ENCODE measurements at places on chromosomes 5 and 9. TPM values are rescaled to one million over a fixed set of nuclear protein-coding genes. Genes with fewer than 3 reads are reported as not detected.

DNA sequence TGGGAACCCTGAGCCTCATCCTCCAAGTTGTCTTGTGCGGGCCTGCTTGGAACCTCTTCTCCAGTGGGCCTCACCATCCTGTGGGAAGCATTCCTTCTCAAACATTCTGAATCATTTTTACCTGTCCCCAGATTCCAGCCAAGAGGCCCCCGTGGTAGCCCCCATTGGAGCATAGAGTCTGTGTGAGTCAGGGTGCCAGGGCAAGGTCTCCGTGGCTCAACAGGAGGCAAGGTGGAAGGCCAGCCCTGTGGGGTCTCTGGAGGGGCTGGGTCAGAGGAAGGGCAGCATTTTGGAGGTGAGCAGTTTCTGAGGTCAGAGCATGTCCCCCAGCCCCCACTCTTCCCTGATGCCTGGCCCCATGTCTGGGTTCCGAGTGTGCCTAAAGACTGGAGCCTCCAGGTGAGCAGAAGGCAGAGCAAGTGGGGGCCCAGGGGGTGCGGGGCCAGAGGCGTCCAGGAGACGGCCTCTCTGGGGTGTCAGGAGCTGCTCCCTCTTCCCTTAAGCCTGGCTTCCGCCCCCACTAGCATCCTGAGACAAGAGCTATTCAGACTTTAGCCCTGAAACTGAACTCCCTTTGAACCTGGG lies 2.1 kb downstream of the CACNA1B start:
- no peak for DNase-seq

GRCh38 chr9:112898872-112899311 lies 8.2 kb upstream of the SLC46A2 start:
- DNase-seq: no peak

- no peak for DNase-seq
Measured at GRCh38 chr5:6261668-6262067, 116.7 kb downstream of the MED10 start.

DNA sequence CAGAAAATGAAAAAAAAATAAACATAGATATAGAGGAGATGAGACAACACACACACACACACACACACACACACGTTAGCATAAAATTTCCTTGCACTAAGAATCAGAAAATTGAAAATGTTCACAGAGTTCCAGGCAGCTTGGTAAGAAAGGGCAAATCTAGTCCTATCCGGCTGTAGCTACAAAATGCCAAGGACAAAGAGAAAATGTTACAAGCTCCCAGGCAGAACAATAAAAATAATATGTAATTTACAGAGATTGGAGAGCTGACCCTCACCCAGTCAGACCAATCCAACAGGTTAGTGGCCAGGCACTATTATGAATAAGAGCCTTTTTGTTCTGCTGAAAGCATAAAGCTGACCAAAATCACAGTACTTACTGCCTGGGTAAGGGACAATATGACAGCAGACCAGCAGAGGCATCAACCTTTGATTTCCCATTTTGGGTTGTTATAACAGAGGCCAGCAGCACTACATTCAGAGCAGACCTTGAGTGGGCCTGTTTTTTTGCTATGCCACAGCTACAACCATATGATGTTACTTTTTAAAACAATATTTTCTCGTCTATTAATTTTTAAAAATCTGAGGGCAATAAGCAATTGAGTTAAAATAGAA lies 892.6 kb downstream of the TAF11L14 start:
- no peak for DNase-seq

DNA sequence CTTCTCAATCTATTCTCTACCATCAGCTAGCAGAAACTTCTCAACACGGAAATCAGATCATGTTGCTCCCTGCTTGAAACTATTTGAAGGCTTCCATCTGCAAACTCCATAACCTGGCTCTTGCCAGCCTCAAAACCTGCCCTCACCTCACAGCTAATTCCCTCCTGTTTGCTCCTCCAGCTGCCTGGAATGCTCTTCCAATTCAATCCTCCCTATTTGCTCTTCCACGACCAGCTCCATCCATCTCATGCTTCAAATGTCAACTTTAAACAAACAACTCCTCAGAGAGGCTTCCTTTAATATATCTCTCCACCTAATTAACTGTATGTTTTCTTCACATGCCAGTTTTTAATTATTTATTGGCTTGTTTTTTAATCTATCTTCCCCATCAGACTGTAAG lies 1.5 kb downstream of the PLAA start:
- no peak for DNase-seq

DNA sequence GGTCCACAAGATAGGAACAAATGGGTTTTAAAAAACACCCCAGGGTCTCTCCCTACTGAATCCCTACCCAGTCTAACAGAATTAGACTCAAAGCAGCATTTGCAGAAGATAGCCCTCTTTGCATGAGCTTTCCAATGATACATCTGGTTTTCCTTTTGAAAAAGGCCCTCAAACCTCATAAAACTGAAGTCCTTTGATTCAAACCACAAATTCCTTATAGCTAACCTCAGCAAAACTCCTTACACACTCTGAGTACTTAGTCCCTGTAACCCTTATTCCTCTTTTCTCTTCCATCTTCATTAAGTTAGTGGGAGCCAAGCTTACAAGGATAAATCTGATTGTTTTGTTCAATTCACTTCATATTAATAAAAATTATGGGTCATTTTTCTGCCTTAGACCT lies 90.5 kb upstream of the TNC start:
- DNase-seq: no peak

DNA sequence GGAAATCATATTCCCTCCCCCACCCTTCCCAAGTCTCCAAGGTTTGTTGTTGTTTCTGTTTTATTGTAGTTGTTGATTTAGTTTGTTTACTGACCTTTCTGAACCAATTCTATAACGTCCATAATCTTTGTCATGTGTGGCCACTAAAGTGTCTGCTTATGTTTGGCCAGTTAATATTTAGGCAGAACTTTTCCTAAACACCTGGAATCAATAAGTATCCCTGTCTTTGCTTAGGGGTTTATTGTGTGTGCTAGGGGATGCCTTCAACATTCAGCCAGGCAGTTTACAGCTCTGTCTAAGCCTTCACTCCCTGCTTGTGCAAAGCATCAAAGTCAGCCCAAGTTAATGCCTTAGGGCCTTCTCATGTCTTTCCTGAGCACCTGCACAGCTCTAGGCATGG lies 16.9 kb upstream of the LECT2 start:
- DNase-seq: no peak

- no peak for DNase-seq
Measured at GRCh38 chr5:136420168-136420898, 55.0 kb upstream of the TRPC7 start.

GRCh38 chr5:9394221-9394620 lies 151.7 kb downstream of the SEMA5A start:
- DNase-seq: no peak

DNA sequence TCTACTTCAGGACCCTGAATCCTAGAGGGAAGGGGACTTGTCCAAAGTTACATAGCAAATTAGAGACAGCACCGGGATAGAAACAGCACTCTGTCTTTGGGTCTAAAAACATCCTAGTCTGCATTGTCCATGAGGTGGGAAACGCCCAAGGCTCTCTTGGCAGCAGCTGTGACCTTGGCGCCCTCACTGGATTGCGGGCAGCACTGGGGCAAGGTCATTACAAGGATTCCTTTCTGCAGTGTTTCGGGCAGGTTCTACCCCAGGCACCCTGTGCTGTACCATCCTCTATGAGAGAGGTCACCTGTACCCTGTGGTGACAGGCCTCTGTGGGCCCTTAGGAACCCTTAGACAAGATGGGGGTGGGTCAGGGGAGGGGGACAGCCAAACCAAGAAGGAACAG lies 8.6 kb downstream of the CD74 start:
- DNase-seq: no peak

DNA sequence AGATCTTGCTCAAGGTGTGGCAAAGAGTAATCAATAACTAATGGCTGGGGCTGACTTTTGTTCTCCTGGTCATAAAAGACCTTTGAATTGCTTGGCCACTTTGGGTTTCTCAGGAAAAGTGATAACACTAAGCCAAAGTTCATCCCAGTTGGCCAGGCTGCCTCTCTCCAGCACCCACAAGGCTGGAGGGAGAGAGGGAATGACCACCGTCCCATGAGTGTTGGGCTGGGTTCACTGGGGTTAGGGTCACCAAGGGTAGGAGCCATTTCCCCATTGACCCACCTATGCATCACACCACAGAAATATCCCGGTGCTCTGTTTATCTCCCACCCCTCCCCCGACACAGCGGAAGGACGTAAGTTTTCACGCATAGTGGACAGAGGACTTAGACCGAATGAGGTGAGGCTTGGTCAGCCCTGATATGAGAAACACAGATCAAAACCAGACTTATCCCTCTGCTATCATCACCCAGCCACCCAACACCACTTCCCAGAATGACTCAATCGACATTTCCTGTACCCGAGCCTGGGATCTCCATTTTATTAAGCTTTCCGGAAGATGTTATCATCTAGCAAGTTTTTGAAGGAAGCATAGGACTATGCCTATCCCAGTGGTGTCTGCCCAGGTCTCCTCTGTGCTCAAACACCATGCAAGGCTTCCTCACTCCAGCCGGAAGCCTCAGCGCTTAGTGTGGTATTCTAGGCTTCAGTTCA lies 27.0 kb upstream of the PPARGC1B start:
- no peak for DNase-seq

GRCh38 chr5:89520771-89521170 lies 637.8 kb upstream of the MEF2C start:
- no peak for DNase-seq

- DNase-seq: no peak
Measured at GRCh38 chr9:37030611-37030939, 3.5 kb downstream of the PAX5 start.

- DNase-seq: no peak
Measured at GRCh38 chr5:151002681-151003502, 17.5 kb upstream of the GPX3 start.

DNA sequence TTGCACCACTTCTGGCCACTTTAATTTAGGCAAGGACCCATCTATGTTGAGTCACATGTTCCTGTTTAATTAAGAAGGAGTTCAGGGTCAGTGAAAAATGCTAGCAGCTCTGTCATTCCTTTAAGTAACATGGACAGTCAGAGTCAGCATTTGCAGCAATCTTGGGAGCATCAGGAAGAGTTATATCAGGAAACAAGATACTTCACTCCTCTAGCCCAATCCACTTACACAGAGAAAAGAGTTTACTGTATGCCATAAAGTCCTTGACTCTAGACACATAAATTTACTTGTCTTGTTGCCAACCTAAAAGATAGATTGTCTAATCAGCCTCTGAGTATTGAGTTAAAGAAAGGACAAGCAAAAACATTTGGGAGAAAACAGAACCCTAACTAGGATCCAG lies 266.7 kb downstream of the PJA2 start:
- DNase-seq: no peak

DNA sequence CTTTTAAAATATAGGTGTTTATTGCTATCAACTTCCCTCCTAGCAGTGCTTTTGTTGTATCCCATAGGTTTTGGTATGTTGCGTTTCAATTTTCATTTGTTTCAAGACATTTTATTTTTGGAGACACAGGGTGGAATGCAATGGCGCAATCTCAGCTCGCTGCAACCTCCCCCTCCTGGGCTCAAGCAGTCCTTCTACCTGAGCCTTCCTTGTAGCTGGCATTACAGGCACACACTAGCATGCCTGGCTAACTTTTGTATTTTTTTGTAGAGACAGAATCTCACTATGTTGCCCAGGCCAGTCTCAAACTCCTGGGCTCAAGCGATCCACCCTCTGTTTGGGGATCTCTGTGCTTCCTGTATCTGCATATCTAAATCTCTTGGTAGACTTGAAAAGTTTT lies 35.4 kb upstream of the CCDC180 start:
- DNase-seq: no peak

GRCh38 chr5:83426855-83427254 lies 44.7 kb upstream of the VCAN start:
- no peak for DNase-seq

GRCh38 chr5:148897842-148898241 lies 71.4 kb downstream of the ADRB2 start:
- no peak for DNase-seq

- no peak for DNase-seq
Measured at GRCh38 chr9:131318231-131319085, 28.9 kb downstream of the PLPP7 start.

DNA sequence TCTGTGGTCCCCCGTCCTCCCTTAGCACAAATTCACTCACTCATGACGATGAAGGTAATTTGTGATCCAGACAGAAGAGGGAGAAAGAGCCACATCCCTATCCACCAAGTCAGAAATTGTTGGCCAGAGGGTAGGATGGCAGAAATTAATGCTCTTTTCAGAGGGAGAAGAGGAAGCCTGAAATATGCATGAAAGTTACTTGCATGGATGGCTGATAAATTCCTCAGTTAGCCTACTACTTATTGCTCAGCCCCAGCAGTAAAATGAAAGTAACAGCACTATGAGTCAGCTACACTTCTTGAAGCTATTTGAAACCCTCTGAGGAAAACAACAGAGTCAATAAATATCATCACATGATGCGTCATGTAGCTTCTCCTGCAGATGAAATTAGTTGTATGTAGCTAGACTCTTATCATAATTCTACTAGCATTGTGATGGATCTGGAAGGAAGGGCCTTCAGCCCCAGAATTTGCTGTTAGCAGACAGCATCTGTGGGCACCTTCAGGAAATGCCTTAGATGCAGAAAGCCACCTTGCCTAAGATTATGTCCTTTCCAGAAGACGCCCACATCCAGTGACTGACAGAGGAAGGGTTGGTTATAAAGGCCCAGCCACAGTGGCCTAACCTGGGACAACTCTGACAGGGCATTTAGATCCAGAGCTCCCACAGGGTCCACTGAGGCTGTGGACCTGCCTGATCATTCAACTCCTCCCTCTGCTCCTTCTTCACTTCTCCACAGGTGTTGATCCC lies 81.2 kb upstream of the CCDC112 start:
- no peak for DNase-seq

GRCh38 chr5:57113481-57113880 lies 60.4 kb upstream of the GPBP1 start:
- no peak for DNase-seq

DNA sequence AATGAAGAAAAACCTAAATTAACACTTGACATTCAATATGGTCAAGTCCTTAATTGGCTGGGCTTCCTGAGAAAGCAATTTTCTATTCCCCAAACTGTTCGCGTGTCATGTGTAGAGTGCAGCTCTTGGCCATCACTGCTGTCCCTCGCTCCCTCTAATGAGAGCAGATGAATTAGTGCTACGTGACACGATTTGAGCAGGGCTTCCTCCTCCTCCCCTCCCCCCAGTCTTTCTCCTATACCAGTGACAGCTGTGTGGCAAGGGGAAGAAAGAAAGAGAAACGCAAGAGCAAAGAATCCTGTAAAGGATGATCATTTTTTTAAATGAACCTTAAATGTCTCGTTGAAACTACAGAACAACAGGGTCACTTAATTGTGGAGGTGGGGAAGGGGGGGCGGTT lies 159.6 kb downstream of the BNC2 start:
- DNase-seq: no peak

GRCh38 chr5:2895196-2895595 lies 143.7 kb upstream of the IRX2 start:
- DNase-seq: no peak

- DNase-seq: no peak
Measured at GRCh38 chr5:109786206-109786855, 96.6 kb downstream of the MAN2A1 start.

- no peak for DNase-seq
Measured at GRCh38 chr5:23468658-23469057, 38.8 kb upstream of the PRDM9 start.

GRCh38 chr5:110865400-110866094 lies 126.7 kb downstream of the SLC25A46 start:
- DNase-seq: no peak

GRCh38 chr5:22471154-22471553 lies 382.0 kb downstream of the CDH12 start:
- no peak for DNase-seq

GRCh38 chr9:94937214-94937903 lies 210.9 kb downstream of the AOPEP start:
- no peak for DNase-seq

SLC6A7 gene
- not detected for total RNA-seq

CARTPT gene
- not detected for total RNA-seq

LCN9 gene
- total RNA-seq: not detected

EPB41L4A gene
- 1.7 TPM for total RNA-seq
